ENCODE measurements at places on chromosomes 7 and 10. TPM values are rescaled to one million over a fixed set of nuclear protein-coding genes. Genes with fewer than 3 reads are reported as not detected.

DNA sequence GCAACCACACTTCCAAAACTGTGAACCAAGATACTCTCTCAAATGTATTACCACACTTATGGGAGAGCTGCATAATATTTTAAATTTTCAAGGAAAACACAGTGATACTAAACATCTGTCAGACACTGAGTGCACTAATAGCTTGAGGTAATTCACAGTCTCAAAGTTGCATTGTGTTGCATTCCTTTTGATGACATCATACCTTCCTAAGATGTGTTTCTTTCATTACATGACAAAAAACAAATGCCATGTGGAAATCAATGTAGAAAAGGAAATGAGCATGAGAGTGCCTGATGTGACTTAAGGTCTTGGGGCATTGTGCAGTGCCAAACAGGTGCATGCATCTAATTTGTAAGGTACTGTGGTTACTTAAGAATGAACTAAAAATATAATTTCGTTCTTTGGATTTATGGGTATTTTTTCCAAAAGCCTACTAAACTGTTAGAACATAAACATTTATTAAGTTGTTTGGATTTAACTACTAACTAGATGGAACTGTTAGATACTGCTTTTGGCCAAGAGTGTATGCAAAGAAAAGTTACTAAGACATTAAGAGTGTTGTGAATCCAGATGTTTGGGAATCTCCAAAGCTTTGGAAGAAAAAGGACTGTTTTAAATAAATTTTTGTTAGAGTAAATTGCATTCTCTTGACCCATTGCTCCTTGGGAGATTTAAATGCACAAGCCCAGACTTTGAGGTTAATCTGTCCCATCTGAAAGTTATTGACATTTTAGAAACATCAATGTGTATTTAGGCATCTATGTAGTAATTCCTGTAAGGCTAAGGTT, 496.2 kb upstream of the SEMA3D start:
- DNase-seq, result no peak

Gene GARIN1A
- polyA plus RNA-seq, result 0.47 TPM

Gene MCM10
- 2.6 TPM for polyA plus RNA-seq

GRCh38 chr7:101990811-101991418, 173.5 kb downstream of the CUX1 start:
- DNase-seq, result no peak

Gene CUTC
- polyA plus RNA-seq, result 13.9 TPM

- DNase-seq, result no peak
Measured at GRCh38 chr7:156220701-156221100, 408.4 kb upstream of the SHH start.

GRCh38 chr7:50795253-50795652, 12.6 kb upstream of the GRB10 start:
- no peak for DNase-seq

Gene PIP
- polyA plus RNA-seq, result not detected

GRCh38 chr7:127713006-127713405, 61.0 kb downstream of the SND1 start:
- DNase-seq, result no peak

- no peak for DNase-seq
Measured at GRCh38 chr10:129887381-129887905, 76.6 kb downstream of the EBF3 start.

- DNase-seq, result no peak
Measured at GRCh38 chr7:45909561-45909960, 11.5 kb downstream of the IGFBP3 start.

DNA sequence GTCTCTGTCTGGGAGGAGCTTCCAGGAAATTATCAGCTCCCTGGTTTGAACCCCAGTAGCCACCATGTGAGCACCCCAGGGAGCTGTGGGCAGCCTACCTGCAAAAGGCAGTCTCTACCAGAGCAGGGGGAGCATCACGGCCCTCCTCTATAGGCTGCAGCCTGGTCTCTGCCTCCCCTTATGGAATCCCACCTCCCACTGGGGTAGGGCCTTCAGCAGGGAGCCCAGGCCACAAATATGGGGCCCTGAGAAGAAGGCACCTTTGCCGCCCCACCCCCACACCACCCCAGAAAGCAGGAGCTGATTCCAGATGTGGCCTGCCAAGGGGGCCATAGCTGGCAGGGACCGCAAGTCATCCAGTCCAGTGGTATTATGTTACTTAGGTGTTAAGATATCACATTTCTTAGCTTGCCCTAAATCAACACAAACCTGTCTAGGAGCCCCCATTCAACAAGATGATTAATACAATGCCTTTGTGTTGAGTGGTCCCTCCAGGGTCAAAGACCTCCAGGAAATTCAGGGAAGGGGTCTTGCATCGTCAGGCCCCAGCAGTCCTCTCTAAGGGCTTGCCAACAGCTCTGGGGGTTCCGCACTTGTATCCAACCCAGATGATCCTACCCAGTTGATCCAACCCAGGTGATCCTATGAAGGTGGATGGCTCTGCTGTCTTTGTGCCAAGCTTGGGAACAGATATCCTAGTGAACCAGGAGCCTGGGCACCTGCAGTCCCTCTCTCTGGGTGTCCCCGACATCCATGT, 114.9 kb downstream of the OAT start:
- no peak for DNase-seq

DNA sequence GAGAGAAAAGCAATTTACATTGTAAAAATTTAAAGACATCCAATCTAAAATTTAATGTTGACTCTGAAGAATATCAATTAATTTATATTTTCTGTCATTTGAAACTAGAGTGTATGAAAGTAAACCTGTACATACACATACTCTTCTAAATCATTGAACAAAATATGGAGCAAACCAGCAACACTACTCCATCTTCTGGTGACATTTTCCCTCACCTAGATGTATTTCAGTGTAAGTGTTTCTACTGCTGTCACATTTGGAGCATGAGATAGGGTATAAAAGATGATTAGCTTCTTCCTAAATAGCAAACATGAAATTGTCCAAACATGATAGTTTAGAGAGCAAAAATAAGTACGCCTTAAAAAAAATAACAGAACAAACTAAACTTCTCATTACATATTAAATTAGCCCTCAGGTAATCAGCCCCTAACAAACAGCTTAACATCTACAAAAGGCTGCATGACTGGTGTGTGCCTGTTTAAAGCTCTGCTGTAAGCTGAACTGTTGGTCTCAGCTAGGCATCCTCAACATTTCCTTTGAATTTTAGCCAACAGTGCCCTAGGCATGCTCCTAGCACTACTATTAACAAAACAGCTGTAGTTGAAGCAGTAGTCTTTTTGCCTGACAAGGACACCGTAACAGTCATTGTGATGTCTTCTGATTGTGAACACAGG, 189.8 kb downstream of the CTNNA3 start:
- no peak for DNase-seq

DNA sequence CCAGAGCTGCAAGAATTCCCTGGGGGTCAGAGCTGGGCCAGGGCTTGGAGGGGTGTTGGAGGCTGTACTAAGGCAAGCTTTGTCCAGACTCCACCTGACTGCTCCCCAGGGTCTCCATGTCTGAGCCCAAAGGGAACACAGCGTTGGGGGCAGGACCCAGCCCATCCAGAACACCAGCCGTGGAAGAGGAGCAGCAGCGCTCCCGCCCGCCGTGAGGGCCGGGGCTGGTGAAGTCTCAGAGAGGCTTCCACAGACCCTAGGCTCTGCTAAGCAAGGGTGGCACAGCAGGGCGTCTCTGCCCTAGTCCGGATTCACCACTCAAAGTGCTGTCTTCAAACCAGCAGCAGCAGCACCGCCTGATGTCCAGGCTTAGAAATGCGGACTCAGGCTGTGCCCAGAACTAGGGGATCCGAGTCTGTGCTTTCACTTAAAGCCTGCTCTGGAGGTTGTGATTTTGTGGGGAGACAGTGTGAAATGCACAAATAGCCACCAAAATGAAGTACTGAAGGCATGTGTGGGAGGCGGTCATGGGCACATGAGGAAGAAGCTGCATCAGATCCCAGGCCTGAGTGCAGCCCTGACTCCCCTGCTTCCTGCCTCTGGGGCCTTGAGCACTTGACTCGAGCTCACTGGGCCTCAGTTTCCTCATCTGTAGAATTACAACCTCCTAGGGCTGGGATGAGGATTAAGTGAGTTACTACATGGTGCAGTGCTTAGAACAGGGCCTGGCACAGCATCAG, 16.6 kb upstream of the AQP1 start:
- no peak for DNase-seq

GRCh38 chr7:156669035-156669828, 28.7 kb downstream of the RNF32 start:
- DNase-seq, result no peak

Gene PLAU
- 329 TPM for polyA plus RNA-seq

Gene MRLN
- not detected for polyA plus RNA-seq

Gene CHCHD3
- 77.8 TPM for polyA plus RNA-seq

Gene TEX47
- polyA plus RNA-seq, result not detected

GRCh38 chr7:24669971-24670591, 87.2 kb downstream of the GSDME start:
- DNase-seq, result no peak

GRCh38 chr7:135789956-135790355, 41.3 kb upstream of the FAM180A start:
- no peak for DNase-seq

DNA sequence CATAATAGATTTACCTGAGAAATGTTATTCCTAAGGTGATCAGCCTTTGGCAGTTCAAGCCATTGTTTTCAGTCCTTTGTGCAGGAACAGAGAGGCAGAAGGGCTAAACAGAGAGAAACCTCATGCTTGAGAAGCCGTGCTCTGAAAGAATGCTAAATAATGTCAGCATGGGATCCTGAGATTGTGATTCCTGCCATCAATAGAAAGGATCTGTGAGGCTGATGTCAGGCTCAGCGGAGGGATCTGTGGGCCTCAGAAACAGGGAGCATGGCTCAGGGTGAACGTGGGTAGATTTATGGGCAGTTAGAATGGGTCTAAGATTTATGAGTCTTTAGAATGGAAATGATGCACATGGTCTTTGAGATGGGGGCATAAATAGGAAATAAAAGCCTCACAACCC, 439.2 kb upstream of the IGFBP3 start:
- no peak for DNase-seq

- DNase-seq, result no peak
Measured at GRCh38 chr10:74234569-74234968, 83.5 kb downstream of the ADK start.

DNA sequence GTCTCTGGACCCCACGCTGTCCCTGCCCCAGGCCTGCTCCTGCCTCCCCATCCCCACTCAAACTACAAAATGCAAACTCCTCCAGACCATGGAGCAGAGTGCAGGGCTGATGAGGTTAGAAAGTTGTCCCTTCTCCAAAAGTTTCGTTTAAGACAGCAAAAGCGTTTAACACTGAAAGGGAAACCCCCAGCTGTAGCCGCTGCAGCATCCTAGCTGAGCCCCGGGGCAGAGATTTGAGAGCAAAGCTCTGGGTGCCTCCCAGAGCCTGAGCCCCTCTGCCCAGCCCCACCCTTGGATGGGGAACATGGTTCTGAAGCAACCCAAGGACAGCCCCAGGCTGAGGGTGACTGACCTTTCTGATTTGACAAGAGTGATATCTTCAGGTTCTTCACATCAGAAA, 52.8 kb upstream of the ENO4 start:
- DNase-seq, result no peak

- no peak for DNase-seq
Measured at GRCh38 chr7:122746948-122747347, 44.2 kb upstream of the RNF148 start.

DNA sequence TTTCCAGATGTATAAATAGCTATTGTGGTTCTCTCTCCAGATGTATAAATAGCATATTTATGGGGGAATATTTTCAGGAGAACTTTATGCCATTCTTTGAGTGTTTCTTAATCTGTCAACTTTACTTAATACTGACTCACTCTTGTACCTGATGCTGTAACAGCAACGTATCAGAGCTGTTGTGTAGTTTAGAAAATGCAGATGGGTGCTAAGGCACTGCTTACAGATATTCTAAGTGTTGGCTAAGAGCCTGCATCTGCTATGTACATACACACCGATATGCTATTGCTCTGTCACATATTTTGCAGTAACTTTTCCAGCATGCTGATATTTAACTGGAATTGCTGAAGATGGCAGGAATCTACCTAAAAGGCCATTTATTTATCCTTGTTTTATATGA, 71.9 kb downstream of the WDR37 start:
- DNase-seq, result no peak

- DNase-seq, result no peak
Measured at GRCh38 chr7:88322151-88322550, 15.5 kb upstream of the STEAP4 start.

Gene PRPS1L1
- polyA plus RNA-seq, result not detected

DNA sequence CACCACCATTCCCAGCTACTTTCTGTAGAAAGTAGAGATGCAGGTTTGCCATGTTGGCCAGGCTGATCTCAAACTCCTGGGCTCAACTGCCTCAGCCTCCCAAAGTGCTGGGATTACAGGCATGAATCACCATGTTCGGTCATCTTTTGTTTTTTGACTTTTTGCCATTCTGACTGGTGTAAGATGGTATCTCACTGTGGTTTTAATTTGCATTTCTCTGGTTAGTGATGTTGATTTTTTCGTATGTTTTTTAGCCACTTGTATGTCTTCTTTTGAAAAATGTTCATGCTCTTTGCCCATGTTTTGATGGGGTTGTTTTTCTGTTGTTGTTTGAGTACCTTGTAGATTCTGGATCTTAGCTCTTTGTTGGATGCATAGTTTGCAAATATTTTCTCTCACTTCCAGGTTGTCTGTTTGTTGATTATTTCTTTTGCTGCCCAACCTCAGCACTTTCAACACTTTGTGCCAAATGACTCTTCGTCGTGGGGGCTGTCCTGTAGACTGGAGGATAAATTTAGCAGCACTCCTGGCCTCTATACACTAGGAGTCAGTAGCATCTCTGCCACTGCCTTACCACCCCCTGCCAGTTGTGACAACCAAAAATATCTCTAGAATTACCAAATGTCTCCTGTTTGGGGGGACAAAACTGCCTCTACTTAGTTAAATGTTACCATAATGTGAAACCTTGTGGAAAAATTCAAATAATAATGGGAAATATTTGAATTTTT, 6.5 kb upstream of the CPED1 start:
- DNase-seq, result no peak

Gene SLC13A1
- polyA plus RNA-seq, result not detected

Gene SLC39A12
- not detected for polyA plus RNA-seq

Gene H2BK1
- not detected for polyA plus RNA-seq

Gene PHKG1
- polyA plus RNA-seq, result 0.20 TPM

- no peak for DNase-seq
Measured at GRCh38 chr10:123997013-123997412, 96.4 kb downstream of the CHST15 start.

Gene ZNF239
- 6.9 TPM for polyA plus RNA-seq

- DNase-seq, result no peak
Measured at GRCh38 chr7:81549484-81550016, 220.3 kb downstream of the HGF start.

Gene PPP1R3C
- polyA plus RNA-seq, result 51.1 TPM

Gene NPFFR1
- not detected for polyA plus RNA-seq

- DNase-seq, result no peak
Measured at GRCh38 chr7:155455776-155456737, 1.9 kb upstream of the EN2 start.

- no peak for DNase-seq
Measured at GRCh38 chr10:110207805-110208613, 604 bp downstream of the MXI1 start.
